ENCODE measurements at places on chromosomes 2 and 18. TPM values are rescaled to one million over a fixed set of nuclear protein-coding genes. Genes with fewer than 3 reads are reported as not detected.

DNA sequence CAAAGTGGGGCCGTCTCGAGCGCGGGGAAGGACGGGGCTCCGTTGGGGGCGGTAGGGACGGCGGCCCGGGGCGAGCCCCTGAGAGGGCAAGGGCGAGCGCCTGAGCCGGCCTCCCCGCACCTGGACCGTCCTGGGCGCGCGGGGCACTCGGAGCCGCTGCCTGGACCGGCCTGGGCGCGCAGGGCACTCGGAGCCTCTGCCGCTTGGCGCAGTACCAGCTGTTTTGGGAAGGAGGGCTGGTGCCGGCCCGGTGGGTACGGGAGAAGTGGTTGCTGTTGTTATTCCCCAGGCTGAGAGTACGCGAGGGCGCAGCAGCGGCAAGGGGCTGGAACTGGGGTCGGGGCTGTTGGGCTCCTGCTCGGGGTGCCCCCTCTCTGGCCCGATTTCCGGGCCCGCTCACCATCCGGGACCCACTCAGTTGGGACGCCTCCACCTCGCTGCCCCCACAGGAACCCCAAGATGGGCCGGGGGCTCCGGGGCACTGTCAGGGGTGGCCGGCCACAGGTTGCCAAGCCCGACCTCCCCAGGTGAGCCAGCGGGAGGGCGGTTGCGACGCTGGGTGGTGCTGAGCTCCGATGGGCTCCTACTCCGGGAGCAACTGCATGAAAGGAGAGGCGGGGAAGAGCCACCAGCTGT, 579 bp downstream of the ARHGEF4 start:
- DNase-seq, result no peak

DNA sequence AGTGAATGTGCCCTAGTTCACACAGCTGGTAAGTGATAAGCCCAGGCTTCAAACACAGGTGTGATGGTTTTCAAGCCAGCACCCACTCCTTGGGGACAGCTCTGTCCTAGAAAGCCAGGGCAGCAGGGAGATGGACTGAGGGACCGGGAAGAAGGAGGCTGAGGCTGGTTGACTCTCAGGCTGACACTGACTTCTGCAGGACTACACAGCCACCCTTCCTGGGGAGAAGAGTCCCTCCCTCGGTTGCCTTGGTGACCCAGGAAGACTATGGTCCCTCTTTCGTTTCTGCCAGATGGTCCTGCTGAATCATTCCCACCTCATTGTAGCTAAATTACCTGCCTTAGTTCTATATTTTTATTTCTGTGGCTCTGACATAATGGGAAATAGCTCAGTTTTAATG, 11.3 kb upstream of the FSHR start:
- no peak for DNase-seq

DNA sequence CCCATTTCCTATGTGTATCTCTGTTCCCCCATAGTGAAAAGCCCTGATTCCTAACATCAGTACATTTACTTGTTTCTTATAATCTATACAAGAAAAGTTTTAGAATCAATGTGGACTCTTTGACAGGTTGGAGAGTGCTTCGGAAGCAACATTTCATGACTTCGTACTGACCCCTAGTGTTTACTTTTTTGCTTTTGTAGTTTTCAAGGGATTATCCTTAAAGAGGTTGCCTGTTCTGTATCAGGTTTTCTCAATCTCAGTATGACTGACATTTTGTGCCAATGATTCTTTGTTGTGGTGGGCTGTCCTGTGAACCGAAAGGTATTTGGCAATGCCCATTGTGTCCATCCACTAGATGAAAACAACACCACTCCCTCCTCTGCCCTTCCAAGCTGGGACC, 43.3 kb upstream of the SERPINB2 start:
- DNase-seq, result peak; percentile 31

GRCh38 chr2:2901384-2902345, 476.0 kb downstream of the EIPR1 start:
- DNase-seq, result no peak

GRCh38 chr2:100142393-100142792, at the start of gene AFF3:
AFF3 (minus strand) TSS chr2:100142590; CDS start chr2:100104454, 38,136 bp downstream.
- no peak for DNase-seq

Gene VWA3B
- not detected for total RNA-seq

- DNase-seq, result no peak
Measured at GRCh38 chr2:235713189-235713588, 219.3 kb downstream of the AGAP1 start.

- peak; percentile 99 for DNase-seq
Measured at GRCh38 chr2:236871500-236872001, 214.1 kb upstream of the COPS8 start.

GRCh38 chr2:60677356-60677755, 78.7 kb upstream of the PAPOLG start:
- DNase-seq, result no peak

Gene CAMKMT
- 4.5 TPM for total RNA-seq

Gene ADD2
- total RNA-seq, result 16.3 TPM

GRCh38 chr2:176463546-176463945, 194.3 kb downstream of the MTX2 start:
- DNase-seq, result no peak

Gene PPIL3
- 61.4 TPM for total RNA-seq

GRCh38 chr2:129757366-129757914, 222.0 kb upstream of the RAB6C start:
- DNase-seq, result no peak

DNA sequence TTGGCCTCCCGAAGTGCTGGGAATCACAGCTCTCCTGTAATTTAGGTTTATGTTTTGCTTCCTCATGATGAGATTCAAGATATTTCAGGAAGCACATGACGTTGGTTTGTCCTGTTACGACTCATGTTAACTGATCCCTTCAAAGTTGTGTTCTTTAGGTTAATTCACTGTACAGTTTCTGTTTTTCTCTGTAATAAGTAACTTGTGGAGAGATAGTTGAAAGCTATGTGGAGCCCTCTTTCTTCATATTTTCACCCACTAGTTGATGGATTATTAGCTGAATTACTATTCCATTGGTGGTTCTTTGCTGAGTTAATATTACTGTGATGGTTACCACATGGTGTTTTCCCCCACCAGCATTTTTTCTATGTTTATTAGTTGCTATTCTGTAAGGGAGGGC, 18.3 kb upstream of the CHCHD5 start:
- no peak for DNase-seq

DNA sequence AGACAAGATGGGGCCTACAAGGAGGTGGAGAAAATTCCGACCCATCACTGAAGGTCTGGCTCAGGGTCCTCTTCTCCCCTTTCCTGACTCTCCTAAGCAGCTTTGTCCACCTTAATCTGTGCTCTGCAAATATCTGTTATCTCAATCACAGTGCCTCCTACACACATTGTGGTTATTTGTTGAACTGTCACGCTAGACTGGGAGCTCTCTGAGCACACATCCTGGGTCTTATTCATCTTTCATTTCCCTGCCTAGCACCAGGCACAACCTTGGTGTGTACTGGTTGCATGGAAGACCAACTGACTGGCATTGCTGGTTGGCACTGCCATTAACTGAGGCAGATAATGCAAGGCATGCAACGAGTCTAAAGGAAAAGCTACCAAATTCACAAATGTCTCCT, 122.9 kb upstream of the ST6GAL2 start:
- DNase-seq, result no peak

Gene LYPD6B
- 112 TPM for total RNA-seq

- no peak for DNase-seq
Measured at GRCh38 chr18:77897606-77898005, 648.0 kb downstream of the GALR1 start.

- no peak for DNase-seq
Measured at GRCh38 chr2:78999406-78999805, 26.1 kb upstream of the REG3G start.

GRCh38 chr18:23316988-23317387, 136.1 kb upstream of the RIOK3 start:
- no peak for DNase-seq

GRCh38 chr2:8841932-8842331, 4.5 kb upstream of the KIDINS220 start:
- DNase-seq, result no peak

GRCh38 chr2:38797250-38797676, 19.3 kb downstream of the GEMIN6 start:
- DNase-seq, result no peak

Gene SLC4A5
- total RNA-seq, result 0.23 TPM

Gene AMER3
- not detected for total RNA-seq

Gene PAX8
- not detected for total RNA-seq

GRCh38 chr2:86052676-86053075, 53.0 kb downstream of the POLR1A start:
- DNase-seq, result no peak

Gene ACTG2
- not detected for total RNA-seq

GRCh38 chr2:159811232-159811631, 13.2 kb upstream of the CD302 start:
- no peak for DNase-seq
